ENCODE measurements at places on chromosomes 16 and 17.

DNA sequence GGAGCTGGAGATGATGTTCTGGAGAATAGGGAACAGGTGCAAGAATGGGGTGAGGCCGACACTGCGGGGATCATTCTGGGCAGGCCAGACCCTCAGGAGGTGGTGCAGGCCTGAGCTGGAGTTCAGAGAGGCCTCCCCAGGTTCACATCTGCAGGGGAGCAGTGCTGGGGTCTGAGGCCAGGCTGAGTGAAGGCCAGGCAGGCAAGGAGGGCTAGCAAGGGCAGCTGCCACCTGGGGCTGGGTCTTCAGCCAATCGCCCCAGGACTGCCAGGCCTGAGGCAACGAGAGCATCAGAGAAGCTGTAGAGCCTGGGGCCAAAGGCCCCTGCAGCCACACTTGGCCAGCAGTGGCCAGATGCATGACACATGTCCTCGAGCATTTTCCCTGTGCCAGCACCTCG is 14.5 kb downstream of the FOXN1 start:
- no peak for DNase-seq

- peak; percentile 30 for DNase-seq
Observed at GRCh38 chr17:49959183-49959935, 9.6 kb upstream of the DLX4 start.

DNA sequence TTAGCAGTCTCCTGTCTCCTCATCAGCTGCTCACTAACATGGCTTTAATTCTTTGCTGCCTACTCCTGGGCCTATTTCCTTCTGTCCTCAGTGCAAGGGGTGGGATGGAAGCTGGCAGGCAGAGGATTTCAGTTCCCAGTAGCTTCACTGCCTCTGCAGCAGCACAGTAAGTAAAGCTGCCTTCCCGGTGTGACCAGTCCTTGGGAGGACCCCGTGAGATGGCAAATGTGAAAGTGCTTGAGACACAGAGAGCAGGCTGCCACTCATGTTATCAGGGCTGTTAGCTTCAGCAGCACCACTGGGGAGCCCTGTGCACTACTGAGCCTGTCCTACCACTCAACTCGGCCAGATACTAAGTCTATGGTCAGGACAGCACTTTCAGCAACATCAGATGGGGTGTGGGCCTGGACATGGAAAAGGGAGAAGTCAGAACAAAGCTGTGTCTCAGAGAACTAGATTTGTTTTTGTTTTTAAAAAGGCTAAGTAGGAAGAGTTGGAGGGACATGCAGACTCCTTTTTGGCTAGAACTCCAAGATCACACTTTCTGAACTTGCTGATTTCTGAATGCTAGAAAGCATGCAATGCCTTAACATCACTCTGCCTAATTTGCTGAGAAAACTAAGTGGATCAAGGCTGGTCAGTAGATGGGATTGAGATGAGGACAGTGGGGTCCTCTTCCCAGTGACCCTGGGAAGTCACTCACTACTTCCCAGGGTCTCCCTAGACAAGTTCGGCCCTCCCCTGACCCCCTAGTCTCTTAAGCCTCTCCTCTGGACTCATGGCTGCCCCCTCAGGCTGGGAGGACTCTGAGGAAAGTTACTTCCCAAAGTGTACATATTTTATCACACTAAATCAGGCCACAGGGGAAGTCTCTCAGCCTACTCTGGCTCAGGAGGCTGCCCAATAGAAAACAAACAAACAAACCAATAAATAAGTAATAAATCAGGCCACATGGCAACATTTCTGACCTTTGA is 1.1 kb downstream of the ACSF2 start:
- DNase-seq = peak; percentile 53

- DNase-seq = no peak
Observed at GRCh38 chr17:50087912-50088405, 7.2 kb upstream of the PDK2 start.

DNA sequence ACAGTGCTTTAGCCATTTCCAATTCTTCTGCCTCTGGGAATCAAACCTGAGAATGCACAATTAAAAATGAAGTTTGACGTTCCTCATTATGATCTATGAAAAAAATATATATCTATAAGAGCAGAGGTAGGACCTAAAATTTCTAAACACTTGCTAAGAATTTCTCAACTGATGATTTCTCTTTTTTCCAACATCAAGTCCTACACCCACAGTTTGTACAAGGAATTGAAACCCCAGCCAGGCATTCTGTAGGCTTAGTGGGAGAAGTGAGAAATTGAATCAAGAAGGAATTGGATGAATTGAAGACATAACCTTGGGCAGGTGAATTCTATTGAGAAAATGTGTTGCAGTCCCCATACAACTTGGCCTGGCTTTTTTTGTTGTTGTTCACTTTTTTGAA is 2.7 kb downstream of the CACNG3 start:
- DNase-seq = no peak

GRCh38 chr17:58224315-58224714 is 5.3 kb upstream of the MKS1 start:
- DNase-seq = no peak

DNA sequence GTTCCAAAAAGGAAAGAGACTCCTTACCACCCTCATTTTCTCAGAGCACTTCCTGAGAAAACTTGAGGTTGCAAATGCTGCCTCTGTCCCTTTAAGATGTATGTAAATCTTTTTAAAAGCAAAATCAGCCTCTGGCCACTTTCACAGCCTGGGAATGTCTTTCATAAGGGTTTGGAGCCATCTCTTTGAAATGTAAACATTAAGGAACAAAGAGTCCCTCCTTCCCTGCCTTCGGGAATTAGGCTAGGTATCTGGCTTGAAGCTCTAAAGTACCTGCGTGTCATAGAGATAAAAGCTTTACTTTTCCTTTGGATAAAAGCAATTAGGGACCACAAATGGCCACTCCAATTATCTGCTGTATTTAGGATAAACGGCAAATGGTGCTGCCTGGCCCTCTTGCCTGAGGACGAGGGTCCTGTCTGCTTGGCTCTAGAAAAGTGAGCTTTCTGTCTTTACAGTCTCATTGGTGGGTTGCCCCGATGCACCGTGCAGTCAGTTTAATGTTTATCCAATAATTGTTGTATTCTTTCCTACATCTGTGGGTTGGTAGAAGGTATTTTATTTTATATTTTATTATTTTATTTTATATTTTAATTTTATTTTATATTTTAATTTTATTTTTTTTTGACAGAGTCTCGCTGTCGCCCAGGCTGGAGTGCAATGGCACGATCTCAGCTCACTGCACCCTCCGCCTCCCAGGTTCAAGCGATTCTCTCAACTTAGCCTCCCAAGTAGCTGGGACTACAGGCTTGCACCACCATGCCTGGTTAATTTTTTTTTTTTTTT is 23.9 kb downstream of the NLRC3 start:
- DNase-seq = no peak

GRCh38 chr17:40720899-40721298 is 17.3 kb upstream of the KRT24 start:
- no peak for DNase-seq

DNA sequence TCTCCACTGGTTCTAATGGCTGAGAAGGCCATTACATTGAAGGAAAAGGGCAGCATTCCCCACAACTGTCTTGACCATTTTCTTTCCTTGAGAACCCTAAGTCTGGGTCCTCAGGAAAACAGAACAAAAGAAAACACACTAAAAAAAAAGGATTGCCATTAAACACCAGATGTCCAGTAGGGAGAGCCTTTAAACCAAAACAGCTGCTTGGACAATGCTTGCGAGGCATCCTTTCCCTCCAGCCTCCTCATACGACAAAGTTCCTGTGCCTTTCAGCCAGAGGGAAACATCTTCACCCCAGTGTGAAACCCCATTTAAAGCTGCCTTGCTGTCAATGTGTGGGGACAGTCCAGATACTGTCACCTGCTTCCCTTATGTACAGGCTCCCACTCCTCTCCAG is 74.3 kb downstream of the MMD start:
- no peak for DNase-seq

DNA sequence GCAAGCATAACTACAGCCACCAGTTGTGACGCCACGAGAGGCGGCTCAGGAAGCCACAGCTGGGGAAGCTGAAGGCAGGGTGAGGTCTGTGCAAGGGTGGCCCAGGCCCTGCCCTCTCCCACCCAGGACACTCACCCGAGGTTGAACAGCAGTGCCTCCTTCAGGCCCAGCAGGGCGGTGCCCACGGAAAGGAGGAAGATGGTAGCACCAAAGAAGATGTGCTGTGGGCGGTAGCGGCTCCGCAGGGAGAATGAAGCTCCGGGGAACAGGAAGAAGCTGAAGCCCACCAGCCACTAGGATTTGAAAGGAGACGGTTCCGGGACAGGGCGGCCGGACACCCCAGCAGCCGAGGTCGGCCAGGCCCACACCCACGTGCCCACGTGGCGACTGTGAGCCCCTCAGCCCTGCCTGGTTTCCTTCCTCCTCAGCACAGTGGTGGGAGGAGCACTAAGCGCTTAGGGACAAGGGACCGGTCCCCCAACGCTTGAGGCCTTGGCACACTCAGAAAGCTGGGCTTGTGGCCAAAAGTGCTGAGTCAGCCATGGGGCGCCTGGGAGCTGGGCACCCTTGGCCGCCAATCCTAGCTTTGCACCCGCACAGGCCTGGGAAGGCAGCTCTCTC is 11.0 kb downstream of the CYB561 start:
- no peak for DNase-seq

DNA sequence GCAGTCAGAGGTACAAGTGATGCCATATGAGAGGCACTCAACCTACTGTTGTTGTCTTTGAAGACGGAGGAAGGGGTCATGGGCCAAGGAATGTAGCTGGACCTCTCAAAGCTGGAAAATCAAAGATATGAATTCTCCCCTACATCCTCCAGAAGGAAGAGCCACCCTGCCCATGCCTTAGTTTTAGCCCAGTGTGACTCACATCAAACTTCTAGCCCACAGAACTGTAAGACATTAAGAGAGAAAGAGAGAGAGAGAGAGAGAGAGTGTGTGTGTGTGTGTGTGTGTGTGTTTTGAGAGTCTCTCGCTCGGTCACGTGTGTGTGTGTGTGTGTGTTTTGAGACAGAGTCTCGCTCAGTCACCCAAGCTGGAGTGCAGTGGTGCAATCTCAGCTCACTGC is 87.1 kb downstream of the STX8 start:
- DNase-seq = no peak

DNA sequence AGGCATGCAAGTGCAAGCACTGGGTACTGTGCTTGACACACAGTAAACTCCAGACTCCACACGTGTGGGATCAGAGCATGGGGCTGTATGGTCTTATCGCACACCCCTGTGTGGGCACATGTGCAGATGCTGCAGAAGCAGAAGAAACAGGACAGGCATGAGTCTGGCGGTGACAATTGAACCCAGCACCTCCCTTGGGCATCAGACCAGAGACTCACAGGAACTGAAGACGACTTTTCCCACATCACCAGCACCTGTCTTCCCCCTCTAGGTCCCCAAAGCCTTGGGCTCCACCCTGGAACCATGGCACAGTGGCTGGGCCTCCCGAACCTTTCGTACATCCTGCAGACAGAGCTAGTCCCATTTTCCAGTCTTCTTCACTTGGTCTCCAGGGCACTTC is 126.4 kb upstream of the CDH5 start:
- DNase-seq = no peak

- no peak for DNase-seq
Observed at GRCh38 chr17:6938637-6939036, 57.2 kb upstream of the ALOX12 start.

- no peak for DNase-seq
Observed at GRCh38 chr16:81821436-81822128, 42.5 kb downstream of the PLCG2 start.

DNA sequence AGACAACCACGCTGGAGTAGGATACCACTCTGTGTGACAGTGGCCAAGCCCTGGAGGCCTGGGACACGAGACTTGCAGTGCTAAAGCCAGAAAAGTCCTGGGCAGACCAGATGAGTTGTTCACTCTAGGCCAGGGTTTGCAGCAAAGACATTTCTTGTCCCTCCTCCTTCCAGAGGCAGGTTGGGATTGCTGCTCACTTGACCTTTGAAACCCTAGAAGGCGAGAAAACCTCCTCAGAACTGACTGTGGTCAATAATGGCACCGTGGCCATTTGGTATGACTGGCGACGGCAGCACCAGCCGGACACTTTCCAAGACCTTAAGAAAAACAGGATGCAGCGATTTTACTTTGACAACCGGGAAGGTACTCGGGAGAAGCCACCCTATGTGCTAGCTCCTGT is 9.8 kb upstream of the EPN3 start:
- no peak for DNase-seq

DNA sequence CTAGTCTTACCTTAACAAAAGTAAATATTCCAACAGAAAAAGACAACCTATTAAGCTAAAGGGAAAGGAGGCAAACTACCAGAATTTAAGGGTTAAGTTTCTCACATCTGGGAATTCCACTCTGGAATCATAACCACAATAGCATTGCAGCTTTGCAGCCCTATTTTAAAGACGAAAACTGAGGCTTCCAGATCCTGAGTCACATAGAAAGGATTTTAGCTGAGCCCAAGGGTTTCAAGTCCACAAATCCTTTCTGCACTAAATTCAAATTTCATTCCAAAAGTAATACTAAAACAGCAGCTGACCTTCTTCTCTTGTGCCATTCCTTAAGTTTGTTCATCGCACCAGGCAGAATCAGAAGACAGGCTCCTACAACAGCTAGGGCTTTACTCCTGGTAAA is 17.8 kb downstream of the XYLT1 start:
- DNase-seq = no peak

GRCh38 chr16:11149011-11149616 is 106.9 kb downstream of the SOCS1 start:
- peak; percentile 92 for DNase-seq

GRCh38 chr17:55326030-55326429 is 61.3 kb downstream of the HLF start:
- no peak for DNase-seq

GRCh38 chr16:89434490-89434889 is 55.9 kb downstream of the ANKRD11 start:
- DNase-seq = no peak

DNA sequence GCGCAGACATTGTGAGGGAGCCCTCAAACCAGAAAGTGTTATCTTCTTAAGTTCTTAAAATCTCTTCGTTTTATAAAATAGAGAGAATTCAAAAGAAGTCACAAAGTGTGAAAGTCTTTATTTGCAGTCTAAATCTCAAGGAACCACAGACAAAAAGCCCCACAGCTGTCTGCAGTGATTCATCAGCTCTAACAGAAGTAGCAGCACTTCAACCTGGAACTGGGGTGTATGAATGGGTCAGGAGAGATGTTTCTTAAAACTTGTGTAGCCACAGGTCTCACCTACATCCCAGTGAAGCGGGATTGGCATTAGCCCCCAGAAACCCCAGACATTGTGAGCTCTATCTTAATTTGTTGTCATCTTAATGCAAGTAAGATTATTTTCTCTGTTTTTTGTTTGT is 61.1 kb downstream of the CDYL2 start:
- no peak for DNase-seq

DNA sequence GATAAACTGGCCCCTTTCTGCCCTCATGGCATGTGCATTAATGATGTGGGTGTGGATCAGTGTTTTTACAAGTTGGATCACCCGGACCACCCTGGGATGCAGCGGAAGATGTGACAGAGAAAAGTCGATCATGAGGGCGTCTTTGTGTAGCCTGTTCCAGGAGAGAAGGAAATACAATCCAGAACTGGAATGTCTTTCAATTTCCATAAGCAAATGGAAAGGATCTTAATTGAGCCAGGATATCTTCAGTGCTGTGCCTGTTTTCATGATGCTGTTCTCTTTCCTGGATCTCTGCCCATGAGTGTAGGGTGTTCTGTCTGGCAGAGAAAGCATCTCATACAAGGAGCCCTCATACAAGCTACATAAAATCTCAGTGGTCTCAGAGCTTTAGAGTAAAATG is 481.4 kb downstream of the XYLT1 start:
- no peak for DNase-seq
